Amniotic stem cell (primary cell): ENCODE measurements at places on chromosomes 1 and 21.

- no peak for DNase-seq
Measured at GRCh38 chr1:173114346-173114745, 63.6 kb upstream of the TNFSF18 start.

DNA sequence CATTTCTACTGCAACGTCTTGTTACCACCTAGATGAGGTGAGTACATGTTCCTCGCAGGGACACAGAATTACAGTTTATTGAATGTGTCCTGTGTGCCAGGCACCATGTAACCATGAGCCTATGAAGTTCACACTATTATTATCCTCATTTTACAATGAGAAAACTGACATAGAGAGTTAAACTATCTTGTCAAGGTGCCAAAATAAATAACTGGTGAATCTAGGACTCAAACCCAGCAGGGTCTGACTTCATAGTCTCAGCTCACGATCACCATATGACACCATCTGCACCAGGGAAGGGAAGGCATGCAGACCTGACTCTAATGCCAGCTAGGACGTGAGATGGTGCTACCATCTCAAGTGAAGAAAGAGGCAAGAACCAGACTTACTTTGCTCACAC, 2.4 kb downstream of the SELE start:
- DNase-seq = no peak

GRCh38 chr1:186194107-186194756, 180.8 kb downstream of the TPR start:
- no peak for DNase-seq

DNA sequence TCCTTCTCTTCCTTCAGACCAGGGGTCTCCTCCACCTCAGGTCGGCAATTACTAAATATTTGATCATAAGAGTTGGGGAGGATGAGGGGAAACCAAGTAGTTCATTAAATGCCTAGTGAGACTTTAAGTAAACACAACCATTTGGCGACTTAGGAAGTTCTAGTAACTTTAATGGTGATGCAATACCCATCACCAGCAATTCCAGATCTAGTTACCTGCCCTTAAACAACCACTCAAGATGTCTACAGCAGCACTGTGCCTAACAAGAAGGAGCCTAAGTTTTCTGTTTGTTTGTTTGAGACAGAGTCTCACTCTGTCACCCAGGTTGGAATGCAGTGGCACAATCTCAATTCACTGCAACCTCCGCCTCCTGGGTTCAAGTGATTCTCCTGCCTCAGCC, 56.6 kb upstream of the L1TD1 start:
- no peak for DNase-seq

- no peak for DNase-seq
Measured at GRCh38 chr1:12756768-12757413, 10.9 kb downstream of the CFAP107 start.

DNA sequence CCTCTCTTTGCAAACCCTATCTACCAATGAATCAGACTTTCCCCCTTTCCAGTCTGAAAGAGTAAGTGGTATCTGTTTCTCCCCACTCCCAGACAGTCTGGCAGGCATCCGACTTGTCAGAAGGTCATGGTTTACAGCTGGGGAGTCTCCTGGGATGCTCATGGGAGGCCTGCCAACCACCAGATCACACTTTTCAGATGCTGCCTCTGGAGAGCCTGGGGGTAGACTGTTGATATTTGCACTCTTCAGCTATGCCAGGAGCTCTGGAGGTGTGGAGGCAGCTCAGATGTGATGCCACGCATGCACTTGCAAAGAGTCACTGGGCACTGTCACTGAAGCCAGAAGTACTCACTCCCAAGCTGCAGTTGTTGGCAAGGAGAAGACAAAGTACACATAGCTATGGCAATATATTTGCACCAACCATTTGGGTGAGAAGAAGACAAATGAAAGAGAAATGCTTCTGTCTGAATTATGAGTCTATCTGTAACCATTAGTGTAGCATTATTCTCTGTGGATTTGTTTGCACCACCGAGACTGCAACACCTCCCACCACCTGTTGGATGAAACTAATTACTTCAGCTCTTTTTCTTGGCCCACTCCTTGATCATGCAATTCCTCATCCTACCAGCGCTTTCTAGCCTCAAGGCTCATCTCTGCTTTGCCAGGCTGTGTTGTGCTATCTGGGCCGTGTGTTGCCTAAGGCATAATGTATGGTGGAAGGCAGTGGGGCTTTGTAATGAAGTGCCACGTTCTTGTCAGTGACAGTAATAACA, 133.0 kb upstream of the SPAG17 start:
- no peak for DNase-seq

GRCh38 chr1:55138823-55139222, 76.3 kb downstream of the USP24 start:
- DNase-seq = no peak
